ENCODE measurements at places on chromosomes 5 and 9. TPM values are rescaled to one million over a fixed set of nuclear protein-coding genes. Genes with fewer than 3 reads are reported as not detected.

- H3K4me3 ChIP-seq, result no peak overlapping the region
- no peak overlapping the region for H3K27ac ChIP-seq
- no peaks in the 10 kb centered on the region for H3K36me3 ChIP-seq
- no peaks in the 10 kb centered on the region for H3K27me3 ChIP-seq
Measured at GRCh38 chr9:108212184-108212583, 643.6 kb downstream of the ACTL7B start.

GRCh38 chr5:395156-395920 lies 47.6 kb upstream of the EXOC3 start:
- peak overlapping the region; percentile 35 for H3K27ac ChIP-seq
- no peak overlapping the region for H3K4me3 ChIP-seq
- no peaks in the 10 kb centered on the region for H3K36me3 ChIP-seq
- H3K27me3 ChIP-seq, result no peaks in the 10 kb centered on the region
- peaks cover 8% of the 10 kb centered on the region for H3K4me1 ChIP-seq
- peak; percentile 42 for DNase-seq

- H3K4me3 ChIP-seq, result no peak overlapping the region
- peak overlapping the region; percentile 55 for H3K27ac ChIP-seq
- H3K36me3 ChIP-seq, result no peaks in the 10 kb centered on the region
- H3K4me1 ChIP-seq, result no peaks in the 10 kb centered on the region
- DNase-seq, result no peak
Measured at GRCh38 chr5:96537386-96537785, 104.3 kb upstream of the PCSK1 start.

DNA sequence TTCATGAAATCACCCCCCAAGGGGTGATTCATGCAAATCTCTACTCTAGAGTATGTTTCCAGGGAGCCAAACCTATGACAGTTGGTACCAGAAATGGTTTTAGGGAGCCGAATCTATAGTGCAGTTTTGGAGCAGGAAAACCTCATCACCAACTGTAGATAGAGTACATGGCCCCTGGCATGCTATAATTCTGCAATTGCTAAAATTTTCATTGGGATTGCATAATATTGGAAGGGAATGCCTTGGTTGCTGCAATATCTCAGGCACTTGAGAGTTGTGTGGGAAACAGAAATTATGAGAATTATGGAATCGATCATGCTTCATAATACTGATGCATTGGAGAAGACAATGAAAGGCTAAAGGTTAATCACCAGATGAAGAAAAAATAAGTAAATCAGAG lies 148.2 kb upstream of the PLPPR1 start:
- no peak overlapping the region for H3K27ac ChIP-seq
- no peak overlapping the region for H3K4me3 ChIP-seq
- H3K4me1 ChIP-seq, result no peaks in the 10 kb centered on the region
- no peak for DNase-seq
- no peaks in the 10 kb centered on the region for H3K27me3 ChIP-seq

ADAMTSL1 gene
- total RNA-seq, result 8.3 TPM

MCC gene
- total RNA-seq, result 8.8 TPM

Measured in Peyer's patch (tissue), 4 donors.